ENCODE measurements at places on chromosomes 12 and 14.

GRCh38 chr12:50986966-50987737 is 34.8 kb downstream of the HIGD1C start:
- DNase-seq = peak; percentile 38

DNA sequence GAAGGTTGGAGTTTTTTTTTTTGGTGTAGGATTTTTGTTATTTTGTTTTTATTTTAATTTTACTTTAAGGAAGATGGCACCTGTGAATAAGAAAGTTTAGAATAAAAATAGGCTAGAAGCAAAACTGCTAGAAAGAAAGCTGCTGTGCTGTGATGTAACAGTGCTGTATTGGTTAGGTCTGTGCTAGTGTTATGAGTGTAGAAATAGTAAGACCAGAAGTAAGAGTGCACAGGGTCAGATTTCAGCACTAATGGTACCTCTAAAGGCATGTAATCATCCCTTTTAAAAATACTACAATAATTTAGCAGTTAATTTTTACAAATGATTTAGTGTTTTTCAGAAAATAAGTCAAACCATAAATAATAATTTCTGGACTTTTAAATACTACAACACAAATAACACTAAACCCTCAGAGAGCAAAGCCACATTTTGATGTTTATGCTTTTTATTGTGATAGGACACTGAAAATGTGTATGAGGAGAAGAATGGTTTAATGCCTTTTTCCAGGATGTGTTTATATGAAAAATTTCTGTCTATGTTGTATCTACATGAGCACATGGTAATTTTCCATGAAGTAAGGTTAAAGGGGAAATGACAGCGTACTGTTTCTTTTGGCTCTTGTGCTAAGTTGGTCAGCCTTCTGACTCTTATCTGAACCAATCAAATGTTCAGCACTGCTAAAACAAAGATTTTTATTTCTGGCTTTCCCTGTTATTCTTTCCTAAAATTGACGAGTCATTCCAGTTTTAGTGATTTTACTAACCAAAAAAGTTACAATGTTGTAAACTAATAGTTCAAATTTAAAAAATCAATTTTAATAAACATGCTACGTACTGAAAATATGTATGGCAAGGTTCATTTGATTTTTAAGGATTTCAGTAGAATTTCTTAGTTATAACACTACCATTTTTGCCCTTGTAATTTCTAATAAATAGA is 96.1 kb downstream of the PPHLN1 start:
- DNase-seq = no peak

DNA sequence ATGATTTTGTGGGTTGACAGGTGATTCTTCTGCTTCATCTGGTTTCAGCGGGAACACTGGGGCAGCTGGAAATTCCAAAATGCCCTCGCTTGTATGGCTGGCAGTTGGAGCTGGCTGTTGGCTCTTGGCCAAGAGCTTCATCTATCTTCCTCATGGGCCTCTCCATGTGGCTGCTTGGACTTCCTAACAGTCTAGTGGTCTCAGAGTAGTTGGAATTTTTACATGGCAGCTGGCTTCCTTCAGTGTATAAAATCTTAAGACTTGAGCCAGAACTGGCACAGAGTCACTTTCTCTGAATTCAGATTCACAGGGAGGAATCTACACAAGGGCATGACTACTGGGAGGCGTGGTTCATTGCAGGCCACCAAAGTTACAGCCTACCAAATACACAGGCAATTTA is 204.9 kb upstream of the RMST start:
- no peak for DNase-seq

DNA sequence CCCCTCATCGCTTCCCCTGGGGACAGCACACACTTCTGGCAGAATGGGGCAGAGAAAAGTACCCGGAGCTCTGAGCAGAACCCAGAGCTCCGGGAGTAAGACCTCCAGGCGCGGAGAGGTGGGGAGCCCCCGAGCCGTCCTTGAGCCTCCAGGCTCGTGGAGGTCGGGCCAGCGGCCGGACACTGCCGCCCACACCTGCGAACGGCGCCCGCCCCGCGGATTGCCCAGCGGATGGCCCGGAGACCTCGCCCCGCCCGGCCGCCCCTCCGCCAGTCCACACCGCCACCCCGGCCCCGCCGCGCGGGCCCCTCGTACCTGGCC is 344 bp downstream of the SPTLC2 start:
- no peak for DNase-seq

DNA sequence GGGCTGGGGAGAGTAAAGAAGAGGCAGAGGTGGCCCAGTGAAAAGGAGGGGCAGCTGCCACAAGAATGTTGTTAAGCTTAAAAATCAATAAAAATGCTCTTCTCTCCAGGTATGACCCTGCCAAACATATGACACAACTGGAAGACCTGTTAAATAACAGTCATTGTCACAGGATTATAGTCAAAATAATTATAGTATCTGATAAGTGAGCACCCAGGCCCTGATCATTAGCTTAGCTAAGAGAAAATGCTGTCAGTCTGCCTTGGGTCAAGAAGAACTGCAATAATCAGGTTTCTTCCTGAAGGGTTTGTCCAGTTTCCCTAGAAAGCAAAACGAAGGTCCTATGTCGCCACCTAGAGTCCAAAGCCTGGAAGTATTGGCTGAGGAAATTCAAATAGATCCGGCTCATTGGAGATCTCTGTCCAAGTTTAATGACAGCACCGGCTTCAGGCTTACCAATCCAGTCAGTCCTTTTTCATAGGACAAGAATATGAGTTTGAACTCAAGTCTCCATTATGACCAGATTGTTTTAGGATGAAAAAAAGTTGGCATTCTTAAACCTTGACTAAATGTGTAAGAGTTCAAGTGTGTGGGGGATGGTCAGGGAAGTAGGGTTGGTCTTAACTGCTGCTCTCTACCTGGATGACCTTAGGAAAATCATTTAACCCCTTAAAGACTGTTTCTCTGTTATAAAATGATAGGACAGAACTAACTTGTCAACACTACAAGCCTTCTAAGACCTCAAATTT is 22.5 kb upstream of the NKX2-8 start:
- DNase-seq = peak; percentile 77

- DNase-seq = no peak
Observed at GRCh38 chr14:21406213-21406612, 22.4 kb upstream of the SUPT16H start.

DNA sequence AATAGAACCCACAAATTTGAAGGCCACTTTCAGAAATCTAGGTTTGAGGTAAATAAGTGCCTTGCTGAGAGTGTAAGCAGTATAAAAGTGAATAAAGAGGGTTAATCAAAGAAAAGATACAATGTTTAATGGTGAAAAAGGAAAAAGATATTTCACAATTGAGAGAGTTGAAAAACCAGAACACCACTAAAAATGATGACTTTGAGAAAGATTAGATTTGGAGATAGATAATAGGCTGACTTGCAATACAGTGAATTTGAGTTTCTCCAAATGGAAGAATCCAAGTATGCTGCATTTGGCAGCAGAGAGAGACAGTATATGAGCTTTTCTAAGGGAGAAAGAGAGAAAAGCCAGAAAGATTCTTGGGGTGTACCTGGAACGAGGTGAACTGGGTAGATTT is 2.2 kb downstream of the DENR start:
- DNase-seq = no peak

DNA sequence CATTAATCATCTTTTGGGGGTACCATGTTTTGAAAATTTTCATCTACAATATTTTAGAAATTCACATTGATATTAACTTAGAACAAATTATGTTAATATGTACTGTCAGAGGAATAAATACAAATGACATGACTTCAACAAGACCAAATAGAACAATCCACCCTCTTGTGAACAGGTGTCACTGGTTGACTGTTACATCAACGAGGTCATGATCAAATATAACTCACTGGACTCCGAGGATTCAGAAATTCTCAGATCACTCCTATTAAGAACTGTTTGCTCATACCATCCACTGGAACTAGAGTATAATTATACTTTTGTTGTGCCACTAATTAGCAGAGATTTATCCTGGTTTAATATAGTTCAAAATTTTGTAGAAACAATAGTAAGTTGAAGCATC is 318.8 kb downstream of the PRKD1 start:
- no peak for DNase-seq

DNA sequence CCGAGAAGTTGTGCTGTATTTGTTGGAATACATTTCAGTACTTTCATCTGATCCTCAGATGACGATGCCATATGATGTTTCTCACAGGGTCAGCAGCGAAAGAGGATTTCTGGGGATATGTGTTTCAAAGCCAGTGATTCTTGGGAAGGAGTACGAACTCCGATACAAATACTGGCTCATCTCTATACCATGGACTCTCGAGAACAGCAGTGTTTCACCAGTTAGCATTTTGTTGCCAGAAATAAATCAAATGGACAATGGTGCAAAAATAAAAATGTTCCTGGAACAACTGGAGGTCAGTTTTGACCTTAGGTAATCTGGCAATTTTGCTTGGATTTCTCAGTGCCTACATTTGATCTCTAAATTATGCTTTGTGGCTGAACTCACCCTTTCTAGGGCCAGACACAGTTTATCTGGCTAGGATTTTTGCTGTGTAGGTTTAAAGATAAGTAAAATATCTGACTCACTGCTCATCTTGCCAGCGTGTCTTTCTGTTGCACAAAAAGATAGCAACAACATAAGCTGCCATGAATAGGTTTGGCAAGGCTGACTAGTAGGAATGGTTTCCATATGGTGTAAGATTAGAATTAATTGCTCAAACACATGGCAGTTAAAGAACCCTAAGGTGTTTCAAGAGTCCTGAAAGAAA is 11.0 kb upstream of the MGP start:
- DNase-seq = no peak

GRCh38 chr14:37622231-37622923 is 26.9 kb downstream of the TTC6 start:
- DNase-seq = no peak

DNA sequence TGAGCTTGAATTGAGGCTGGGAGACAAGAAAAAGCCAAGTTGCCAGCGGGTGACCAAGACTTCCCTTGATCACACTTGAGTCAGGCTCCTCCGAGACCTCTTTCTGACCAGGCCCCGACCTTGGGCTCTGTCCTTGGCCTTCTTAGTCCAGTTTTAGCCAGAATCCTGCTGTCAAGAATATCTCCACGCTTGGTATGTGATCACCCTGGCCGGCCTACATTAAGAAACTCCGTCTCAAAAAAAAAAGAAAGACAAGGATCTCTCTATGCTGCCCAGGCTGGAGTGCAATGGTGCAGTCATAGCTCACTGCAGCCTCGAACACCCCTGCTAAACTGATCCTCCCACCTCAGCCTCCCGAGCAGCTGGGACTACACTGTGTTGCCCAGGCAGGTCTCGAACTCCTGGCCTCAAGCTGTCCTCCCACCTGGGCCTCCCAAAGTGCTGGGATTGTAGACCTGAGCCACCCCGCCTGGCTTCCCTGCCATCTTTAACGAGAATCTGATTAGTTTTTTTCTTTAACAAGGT is 1.0 kb upstream of the ITPK1 start:
- no peak for DNase-seq

- DNase-seq = no peak
Observed at GRCh38 chr12:78009031-78009430, 178.3 kb downstream of the NAV3 start.

Measured in HEK293T (cell line).